ENCODE measurements at places on chromosomes 11 and 22.

DNA sequence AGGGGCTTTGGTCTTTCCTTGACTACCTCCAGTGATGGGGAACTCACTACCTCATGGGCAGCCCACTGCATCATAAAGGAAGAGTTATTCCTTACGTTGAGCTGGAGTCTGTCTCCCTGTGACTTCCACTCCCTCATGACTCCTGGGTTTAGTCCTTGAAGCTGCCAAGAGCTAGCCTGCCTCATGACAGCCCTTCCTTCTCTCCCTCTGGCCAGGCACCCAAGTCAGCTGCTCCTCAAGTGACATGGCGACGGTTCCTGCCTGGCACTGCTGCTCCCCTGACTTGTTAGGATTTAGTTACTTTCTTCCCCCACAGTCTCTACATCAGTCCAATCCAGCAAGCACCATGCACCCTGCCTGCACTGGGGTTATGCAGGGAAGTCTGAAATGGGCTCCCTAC, 196.1 kb upstream of the TBCEL start:
- DNase-seq: no peak

DNA sequence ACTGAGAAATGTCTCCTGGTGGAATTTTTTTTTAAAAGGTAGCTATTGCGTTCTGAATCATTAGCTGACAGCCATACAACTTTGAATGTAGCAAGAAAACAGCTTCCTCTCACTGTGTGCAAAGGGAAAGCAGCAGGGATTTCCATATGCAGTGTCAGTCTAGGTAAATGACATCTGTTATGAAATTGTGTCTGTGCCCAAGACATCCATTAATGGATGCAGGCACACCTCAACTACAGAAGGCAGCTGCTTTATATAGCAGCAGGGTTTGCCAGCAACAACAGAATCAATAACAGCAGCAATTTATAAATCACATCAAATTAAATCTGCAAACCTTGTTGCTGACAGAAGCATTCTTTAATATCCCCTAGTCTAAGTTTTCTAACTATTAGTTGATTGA, 745.3 kb upstream of the RAG2 start:
- no peak for DNase-seq

DNA sequence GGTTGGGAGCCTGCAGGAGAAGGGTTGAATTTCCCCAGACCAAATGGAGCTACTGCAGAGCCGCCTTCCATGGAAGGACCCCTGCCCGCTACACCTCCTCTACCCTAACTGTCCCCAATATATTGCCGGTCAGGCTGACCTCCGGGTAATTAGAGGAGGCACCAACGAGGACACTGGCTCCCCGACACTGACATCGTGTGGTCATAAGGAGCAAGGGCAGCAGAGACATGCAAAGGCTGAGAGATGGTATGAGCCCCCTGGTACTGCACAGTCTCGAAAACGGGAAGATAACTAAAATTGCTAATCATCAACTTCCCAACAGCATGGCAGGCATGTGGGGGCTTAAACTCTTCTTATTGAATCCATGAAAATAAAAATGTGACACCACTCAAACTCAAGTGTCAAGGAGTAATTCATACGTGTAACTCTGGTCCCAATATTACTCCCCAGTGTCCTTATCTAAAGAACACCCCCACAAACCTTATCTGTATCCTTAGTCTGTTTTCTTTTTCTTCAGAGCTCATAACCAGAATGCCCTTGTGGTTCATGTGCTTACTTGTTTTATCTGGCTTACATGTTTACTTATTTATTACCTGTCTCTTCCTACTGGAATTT, 4.4 kb downstream of the CAVIN3 start:
- DNase-seq: no peak

- no peak for DNase-seq
These were observed 51.1 kb downstream of the WNT7B start for GRCh38 chr22:45925811-45926351.

DNA sequence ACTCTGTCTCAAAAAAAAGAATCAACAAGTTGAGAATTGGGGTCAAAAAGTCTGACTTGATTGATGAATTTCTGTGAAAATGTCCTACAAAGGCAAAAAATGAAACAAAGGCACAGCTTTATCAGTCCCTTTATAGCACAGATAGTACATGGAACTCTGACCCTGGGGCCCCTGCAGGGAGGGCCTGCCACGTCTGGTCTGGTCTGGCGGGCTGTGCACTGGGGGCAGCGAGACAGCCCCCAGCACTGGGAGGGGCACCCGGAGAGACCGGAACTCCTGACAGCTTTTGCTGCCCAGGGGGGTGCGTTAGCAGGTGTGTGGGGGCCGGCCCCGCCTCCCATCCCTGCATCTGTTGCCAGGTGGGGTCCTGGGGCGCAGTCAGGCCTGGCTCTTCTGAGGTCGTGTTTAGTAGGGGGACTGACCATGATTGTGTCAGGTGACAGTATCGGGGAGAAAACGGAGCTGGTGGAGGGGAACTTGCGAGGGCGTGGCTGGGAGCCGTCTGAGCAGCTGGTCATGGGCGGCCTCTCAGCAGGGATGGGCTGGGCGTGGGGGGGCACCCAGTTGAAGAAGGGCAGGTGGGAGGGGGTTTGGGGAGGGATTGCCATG, 51.7 kb downstream of the GRAMD4 start:
- DNase-seq: no peak

- DNase-seq: no peak
These were observed 24.6 kb downstream of the OR2AG2 start for GRCh38 chr11:6747097-6747668.

DNA sequence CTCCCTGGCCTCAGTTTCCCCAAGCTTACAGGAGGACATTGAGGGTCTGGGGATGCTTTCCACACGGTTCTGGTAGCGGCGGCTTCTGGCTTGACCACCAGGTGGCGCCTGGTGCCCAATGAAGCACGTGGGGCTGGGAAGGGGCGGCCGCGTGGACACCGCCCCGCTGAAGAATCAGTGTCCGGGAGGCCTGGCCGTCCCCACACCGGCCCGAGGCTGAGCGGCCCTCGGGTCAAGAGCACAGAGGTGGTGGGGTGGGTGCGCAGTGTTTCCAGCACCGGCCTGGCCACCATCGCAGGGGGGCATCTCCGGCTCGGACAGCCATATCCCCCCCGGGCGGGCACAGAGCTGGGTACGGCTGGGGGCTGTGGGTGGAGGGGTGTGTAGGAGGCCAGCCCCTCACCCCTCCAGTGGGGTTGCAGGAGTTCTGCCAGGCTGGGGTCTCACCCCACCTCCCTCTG, 27.8 kb upstream of the PPARA start:
- no peak for DNase-seq

DNA sequence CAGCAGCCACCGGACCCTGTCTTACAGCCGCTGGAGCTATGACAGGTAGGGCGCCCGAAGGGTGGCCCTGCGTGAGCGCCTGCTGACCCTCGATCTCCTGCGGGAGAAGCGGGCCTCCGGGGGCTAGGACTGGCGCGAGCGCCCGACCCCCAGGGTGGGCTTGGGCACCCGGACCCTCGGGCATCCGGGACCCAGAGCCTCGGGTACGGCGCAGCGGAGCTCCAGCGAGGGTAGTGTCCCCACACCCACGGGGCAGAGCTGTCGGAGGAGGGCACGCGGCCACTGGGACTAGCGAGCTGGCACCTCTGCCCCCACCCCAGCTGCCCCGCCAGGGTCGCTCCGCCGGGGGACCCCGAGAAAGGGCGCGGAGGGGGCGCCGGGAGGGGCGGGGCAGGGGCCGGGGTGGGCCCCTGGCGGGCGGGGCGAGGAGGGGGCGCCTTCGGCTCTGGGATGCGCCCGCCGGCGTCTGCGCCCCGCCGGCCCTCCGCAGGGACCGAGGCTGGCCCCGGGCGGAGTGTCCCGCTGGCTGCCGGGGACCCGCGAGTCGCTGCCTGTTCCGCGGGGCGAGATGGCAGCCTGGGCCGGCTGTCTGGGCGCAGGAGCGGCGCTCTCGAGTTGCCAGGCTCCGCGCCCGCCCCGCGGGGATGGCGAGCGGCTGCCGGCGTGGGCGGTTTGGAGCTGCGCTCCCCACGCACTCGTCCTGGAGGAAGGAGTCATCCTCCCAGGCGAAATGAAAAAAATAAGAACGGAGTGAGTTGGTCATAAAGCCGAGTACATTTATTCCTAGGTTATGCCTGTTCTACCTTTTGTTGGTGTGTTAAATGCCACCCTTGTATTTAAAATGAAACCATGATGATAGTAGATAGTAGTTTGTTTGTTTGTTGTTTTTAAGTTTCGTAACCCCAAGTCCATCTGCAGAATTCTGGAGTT, 32.4 kb downstream of the EIF3F start:
- no peak for DNase-seq

DNA sequence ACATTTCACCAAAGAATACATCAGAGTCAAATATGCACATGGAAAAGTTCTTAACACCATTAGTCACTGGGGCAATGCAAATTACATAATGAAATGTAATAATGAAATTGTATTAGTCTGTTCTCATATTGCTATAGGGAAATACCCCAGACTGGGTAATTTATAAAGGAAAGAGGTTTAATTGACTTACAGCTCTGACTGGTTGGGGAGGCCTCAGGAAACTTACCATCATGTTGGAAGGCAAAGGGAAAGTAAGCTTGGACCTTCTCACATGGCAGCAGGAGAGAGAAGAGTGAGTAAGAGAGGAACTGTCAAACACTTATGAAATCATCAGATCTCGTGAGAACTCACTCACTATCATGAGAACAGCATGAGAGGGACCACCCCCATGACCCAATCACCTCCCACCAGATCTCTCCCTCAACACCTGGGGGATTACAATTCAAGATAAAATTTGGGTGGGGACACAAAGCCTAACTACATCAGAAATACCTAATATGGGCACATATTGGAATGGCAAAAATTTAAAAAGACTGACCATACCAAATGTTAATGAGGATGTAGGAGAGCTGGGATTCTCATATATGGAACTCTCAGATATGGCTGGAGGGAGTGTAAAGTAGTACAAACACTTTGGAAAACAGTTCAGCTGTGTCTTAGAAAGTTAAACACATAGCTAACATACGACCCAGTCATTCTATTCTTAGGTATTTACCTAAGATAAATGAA, 65.1 kb upstream of the CD44 start:
- no peak for DNase-seq

DNA sequence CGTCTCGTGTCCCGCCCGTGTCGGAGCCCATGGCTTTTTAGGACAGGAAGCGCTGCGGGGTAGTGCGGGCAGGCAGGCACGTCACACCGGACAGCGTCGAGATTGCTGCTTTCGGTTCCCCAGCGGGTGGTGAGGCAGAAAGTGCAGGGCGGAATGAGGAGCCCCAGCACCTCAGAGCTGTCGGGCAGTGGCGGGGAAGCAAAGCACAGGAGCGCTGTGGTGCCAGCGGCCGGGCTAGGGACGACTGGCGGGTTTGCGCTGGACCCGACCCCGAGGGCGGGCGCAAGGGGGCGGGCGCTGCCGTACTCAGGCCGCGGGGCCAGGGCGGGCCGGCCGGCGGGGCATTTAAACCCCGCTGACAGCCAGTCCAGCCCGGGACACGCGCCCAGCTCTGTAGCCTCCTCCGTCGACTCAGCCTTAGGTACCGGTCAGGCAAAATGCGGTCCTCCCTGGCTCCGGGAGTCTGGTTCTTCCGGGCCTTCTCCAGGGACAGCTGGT, at the start of gene SLC37A2:
Gene SLC37A2, plus strand, starts transcription at position 375 of the 498 bp plus-strand sequence. Its CDS starts 63 bp downstream, at position 438.
- no peak for DNase-seq

DNA sequence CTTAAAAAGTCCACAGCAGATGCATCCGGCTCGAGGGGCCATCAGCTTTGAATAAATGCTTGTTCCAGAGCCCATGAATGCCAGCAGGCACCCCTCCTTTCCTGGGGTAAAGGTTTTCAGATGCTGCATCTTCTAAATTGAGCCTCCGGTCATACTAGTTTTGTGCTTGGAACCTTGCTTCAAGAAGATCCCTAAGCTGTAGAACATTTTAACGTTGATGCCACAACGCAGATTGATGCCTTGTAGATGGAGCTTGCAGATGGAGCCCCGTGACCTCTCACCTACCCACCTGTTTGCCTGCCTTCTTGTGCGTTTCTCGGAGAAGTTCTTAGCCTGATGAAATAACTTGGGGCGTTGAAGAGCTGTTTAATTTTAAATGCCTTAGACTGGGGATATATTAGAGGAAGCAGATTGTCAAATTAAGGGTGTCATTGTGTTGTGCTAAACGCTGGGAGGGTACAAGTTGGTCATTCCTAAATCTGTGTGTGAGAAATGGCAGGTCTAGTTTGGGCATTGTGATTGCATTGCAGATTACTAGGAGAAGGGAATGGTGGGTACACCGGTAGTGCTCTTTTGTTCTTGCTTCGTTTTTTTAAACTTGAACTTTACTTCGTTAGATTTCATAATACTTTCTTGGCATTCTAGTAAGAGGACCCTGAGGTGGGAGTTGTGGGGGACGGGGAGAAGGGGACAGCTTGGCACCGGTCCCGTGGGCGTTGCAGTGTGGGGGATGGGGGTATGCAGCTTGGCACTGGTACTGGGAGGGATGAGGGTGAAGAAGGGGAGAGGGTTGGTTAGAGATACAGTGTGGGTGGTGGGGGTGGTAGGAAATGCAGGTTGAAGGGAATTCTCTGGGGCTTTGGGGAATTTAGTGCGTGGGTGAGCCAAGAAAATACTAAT, 1.9 kb downstream of the NEAT1 start:
- DNase-seq: no peak

GRCh38 chr11:44596525-44597276, 31.2 kb downstream of the CD82 start:
- no peak for DNase-seq

- DNase-seq: no peak
These were observed 87.9 kb downstream of the AMBRA1 start for GRCh38 chr11:46505741-46506482.

- no peak for DNase-seq
These were observed 131.9 kb downstream of the ADAMTS15 start for GRCh38 chr11:130580372-130580771.

DNA sequence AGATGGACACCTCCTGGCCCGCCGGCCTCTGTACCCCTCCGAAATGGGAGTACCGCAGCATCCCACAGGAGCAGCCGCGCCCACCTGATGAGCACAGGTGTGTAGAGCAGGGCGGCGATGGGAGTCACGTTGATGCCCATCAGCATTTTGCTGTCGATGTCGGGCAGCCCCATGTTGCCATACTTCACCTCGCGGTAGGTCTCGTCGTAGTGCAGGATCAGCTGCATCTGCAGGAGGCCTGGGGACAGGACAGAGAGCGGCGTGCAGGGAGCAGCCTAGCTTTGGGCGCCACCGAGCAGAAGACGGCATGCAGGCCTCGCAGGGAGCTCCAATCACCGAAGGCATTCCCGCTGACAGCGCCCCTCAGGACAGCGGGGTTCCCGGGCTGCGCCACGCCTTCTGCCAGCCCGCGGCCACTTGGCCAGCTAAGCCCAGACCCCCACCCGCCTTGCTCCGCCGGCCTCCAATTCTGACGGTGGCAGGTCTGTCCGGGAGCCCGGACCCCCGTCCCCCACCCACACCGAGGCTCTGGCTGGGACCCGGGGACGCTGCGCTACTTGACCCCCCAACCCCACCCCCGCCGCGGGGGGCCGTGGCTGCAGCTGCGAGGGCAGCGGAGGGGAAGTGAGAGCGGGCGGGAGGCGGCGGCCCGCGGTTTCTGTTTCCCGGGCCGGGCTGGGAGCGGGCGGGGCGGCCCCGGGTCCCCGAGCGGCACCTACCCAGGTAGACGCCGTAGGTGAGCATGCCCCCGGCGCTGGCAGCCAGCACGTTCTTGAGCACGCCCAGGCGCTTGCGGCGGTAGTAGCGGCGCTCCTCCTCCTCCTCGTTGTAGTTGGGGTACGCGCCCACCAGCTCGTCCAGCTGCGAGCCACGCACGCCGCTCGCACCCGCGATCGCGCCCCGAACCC, 705 bp downstream of the UNC93B1 start:
- no peak for DNase-seq

GRCh38 chr11:118608360-118609227, 1.2 kb downstream of the PHLDB1 start:
- DNase-seq: no peak

GRCh38 chr22:46001426-46002106, 24.6 kb upstream of the WNT7B start:
- no peak for DNase-seq

GRCh38 chr11:17135916-17136683, 58.6 kb upstream of the RPS13 start:
- DNase-seq: no peak

Data from brain pericyte (primary cell).